ENCODE measurements at places on chromosomes 1 and 21. TPM values are rescaled to one million over a fixed set of nuclear protein-coding genes. Genes with fewer than 3 reads are reported as not detected.
A peak's percentile ranks its signal among the peaks of the same experiment; 100 is the strongest.

The MECR gene
- total RNA-seq: 30.5 TPM

- no peak for DNase-seq
Measured at GRCh38 chr1:67148516-67149178, 13.9 kb upstream of the C1orf141 start.

DNA sequence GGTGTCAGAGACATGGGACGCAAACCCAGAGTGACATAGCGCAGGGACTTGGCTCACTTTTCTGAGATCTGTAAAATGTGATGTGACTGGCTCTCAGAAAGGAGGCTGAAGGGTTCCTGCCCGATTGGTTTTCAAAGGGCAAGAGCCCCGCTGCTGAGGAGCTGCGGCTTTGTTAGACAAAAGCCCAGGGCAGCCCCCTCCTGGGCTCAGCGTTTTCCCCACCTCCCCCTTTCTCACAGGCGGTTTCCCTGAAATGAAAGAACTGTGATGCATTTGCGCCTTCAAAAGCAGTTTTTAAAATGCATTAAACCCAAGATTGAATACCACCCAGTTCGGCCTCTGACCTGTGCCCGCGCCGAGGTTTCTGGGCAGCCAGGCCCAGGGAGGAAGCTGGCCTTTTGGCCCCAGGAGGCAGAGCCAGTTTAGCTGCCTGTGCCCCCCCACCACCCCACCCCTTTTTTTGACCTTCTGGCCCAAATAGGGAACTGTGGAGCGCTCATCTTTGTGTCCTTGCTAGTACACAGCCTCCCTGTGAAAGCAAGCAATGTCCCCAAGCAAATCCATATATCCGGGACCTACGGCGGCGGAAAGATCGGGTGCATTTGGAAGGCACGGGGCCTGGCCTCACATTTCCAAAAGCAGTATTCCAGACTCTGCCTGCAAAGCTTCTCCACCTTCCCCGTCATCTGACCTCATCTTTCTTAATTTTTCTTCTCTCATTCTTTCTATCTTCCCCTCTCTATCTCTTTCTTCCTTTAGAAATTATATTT is 28.6 kb downstream of the CD247 start:
- DNase-seq: no peak

GRCh38 chr1:115082949-115083348 is 6.4 kb downstream of the TSPAN2 start:
- DNase-seq: no peak

DNA sequence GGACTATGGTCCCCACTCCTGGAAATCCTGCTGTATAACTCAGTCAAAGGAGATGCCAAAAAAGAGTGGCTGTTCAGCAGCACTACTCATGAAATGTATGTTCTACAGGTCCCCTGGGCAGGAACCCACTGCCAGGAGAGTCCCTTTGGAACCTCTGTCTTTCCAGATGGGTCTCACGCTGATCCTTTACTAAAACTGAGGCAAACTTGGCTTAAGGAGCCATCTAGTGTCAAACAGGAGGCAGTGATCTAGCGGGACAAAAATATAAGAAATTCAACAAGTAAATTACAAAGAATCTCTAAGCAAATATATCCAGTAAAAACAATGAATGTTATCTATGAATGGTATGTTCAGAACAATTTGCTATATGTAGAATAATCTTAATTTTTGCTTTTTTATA is 80.5 kb upstream of the PRMT6 start:
- DNase-seq: no peak

GRCh38 chr1:223831755-223832636 is 13.8 kb downstream of the TP53BP2 start:
- DNase-seq: no peak

GRCh38 chr1:87523466-87523865 is 194.8 kb downstream of the LMO4 start:
- DNase-seq: no peak

DNA sequence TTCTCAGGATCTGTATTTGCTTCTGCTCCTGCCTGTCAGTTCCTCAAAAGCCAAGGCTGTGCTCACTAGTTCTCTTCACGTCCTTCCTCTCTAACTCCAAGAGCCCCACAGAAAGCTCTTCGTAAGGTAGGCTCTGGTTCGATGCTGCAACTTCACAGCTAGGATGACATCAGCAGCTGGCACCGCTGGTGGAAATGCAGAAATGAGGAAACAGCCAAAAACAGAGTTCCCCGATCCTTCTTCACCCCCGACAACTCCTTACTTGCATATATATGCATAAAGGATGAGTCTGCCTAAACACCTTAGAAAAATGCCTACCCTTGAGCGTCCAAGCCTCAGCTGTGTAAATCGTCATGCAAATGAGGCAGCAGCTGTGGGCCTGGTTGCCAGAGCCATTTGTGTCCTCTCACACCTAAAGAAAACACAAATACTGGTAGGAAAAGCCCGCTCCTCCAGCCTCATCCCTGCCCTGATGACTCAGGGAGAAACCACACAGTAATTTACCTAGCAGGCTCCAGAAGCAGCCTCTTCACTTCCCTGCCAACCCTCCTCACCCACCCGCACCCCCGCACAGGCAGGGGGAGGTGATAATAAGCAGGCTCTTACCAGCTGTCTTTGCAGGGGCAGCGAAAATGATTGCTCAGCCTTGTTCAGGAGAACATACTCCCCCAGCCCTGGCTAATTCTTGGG is 28.2 kb downstream of the BATF3 start:
- peak; percentile 86 for DNase-seq

- no peak for DNase-seq
Measured at GRCh38 chr1:42279055-42279454, 56.0 kb downstream of the FOXJ3 start.

DNA sequence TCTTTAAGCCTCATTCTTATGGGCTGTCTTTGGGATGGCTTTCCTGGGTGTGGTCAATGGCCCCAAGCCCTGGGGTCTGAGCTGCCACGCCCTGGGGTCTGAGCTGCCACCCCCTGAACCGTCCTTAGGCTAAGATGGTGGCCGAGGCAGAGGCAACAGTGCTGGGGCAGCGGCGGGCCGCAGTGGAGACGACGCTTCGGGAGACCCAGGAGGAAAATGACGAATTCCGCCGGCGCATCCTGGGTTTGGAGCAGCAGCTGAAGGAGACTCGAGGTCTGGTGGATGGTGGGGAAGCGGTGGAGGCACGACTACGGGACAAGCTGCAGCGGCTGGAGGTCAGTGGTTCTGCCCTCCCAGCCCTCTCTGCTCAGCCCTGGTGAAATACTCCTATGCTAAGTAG is 10.3 kb upstream of the TUFT1 start:
- DNase-seq: no peak

DNA sequence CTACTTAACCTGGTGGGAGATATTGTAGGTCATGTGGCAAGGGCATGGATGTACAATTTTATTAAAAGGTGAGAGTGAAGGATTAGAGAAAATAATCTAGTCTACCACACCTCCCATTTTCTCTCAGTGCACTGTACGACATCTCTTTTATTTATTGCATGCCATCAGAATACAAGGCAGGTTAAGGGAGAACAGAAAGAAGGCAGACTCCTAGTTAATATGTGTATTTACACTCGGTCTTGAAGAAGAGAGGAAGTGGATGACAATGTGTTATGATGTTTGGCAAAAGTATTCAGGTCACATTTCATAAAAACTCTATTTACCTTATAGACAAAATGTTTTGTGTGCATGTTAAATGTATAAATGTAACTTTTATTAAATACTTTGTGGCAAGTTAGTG is 306.1 kb downstream of the CTH start:
- DNase-seq: no peak

DNA sequence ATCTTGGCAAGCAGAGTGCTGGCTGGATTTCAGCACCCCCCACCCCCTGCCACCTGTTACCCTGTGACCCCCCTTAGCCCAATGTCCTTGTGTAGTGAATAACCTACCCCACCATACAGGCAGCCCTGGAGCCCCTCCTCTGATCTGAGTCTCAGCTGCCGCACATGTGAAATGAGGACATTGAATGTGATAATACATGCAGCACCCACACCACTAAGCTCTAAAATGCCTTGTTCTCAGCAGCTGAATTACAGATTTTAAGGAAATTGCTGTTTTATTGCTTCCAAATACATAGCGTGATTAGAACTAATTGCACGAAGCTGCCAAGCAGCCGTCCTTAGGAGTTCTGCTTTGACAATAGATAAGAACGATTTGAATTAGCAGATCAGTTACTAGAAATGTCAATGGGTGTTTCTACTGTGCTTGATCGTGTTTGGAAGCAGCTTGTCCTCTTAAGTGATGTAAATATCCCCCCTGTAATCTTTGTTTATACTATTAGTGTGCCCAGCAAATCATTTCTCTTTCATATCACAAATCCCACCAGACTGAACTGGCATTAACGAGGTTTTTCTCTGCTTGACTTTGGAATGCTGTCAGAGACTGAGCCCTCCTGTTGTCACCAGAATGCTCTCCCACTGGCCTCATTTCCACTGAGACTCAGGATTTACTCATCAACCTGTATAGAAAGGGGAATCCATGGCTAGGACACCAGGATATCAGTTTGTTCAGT is 4.9 kb downstream of the SLAMF8 start:
- DNase-seq: no peak

GRCh38 chr1:90721210-90722194 is 4.4 kb upstream of the BARHL2 start:
- no peak for DNase-seq

DNA sequence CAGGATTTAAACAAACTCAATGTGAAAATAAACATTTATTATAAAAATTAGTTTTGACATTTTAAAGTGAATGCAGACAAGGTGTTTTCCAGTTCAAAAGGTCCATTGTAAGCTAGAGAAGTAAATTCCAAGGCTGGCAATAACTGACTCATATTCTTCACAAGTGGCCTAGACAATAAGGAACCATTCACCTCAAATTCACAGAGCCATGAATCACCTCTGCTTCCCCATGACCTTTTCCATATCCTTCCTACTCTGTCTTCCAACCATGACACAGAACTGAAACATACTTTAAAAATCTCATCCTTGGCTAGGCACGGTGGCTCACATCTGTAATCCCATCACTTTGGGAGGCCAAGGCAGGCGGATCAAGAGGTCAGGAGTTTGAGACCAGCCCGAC is 24.8 kb downstream of the F11R start:
- DNase-seq: peak; percentile 88
